ENCODE measurements at places on chromosomes 12 and 14.
A peak's percentile ranks its signal among the peaks of the same experiment; 100 is the strongest.

DNA sequence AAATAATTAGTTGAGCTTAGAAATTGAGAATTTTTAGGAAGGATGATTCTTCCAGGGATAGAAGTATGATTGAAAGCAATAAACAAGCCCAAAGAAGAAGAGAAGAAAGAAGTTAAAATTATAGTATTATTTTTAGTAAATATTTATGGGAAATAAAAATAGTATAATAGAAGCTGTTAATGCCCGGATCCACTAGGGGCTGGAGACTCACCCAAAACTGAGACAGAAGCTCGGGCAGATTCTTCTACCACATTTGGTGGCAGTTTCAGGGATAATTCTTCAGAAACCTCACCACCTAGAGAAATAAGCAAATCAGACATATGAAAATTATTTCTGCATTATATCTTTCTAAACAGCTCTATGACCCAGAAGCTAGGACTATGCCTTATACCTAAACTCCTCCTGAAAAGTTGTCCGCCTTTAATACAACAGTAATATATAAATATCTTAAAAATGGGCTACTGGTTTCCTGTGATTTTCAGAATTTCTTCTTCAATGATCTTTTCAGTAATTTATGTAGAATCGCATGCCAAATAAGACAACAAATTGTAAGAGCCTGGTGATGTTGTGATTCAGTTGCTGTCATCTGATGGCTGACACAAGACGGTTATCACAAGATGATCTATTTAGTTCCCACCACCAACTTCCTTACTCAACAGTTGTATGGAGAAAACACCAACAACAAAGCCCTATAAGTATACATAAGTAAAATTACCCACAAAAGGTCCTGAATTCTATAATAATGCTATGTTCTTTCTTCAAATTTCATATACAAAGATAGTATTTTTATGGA, 35.6 kb downstream of the A2M start:
- DNase-seq, result no peak

- no peak for DNase-seq
Observed at GRCh38 chr12:111242184-111242583, 126.7 kb downstream of the PHETA1 start.

DNA sequence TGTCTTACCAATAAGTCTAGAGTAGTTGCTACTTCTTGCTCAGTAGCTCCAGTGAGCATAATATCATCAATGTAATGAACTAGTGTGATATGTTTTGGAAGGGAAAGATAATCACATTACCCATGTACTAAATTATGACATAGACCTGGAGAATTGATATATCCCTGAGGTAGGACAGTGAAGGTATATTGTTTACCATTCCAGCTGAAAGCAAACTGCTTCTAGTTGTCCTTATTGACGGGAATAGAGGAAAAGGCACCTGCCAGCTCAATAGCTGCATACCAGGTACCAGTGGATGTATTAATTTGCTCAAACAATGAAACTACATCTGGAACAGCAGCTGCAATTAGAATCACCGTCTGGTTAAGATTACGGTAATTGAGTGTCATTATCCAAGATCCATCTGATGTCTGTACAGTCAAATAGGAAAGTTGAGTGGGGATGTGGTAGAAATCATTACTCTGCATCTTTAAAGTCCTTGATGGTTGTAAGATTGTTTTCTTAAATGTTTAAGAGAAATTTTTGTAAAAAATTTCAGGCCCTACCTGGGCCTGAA, 100.0 kb upstream of the ARHGAP5 start:
- DNase-seq, result no peak

GRCh38 chr14:33123281-33123680, 184.6 kb downstream of the NPAS3 start:
- no peak for DNase-seq

DNA sequence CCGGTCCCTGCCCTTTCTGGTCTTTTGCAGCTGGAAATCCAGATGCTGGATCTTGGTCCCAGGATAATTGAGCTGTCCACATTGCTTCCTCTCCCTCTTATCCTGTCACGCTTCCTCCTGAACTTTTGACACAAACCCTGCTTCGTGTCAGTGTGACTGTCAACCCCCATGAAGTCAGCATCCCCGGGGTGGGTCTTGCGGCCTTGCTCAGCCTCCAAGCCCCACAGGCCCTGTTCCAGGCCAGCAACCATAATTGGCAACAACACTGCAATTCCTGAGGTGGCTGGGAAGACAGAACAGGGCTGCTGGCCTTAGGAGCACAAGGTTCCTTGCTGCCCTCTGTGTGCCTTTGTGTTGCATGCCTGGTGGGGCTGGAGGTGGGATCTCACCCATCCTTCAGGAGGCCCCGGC, 74.9 kb downstream of the NTF3 start:
- no peak for DNase-seq

DNA sequence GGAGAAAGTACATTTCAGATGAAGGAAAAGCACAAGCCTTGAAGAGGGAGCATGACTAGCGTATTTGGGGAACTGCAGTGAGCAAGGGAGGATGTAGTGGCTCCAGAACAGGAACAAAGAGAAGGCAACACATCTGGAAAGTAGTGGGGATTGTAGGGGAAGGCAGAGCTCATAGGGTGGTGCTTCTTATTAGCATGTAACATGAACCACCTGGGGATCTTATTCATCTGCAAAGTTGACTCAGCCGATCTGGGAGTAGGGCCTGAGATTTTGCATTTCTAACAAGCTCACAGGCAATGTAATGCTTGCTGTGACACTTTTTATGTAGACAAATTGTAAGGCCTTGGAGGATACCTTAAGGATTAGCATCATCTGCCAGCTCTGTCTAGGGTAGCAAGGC, 447.3 kb downstream of the NELL2 start:
- DNase-seq, result no peak

DNA sequence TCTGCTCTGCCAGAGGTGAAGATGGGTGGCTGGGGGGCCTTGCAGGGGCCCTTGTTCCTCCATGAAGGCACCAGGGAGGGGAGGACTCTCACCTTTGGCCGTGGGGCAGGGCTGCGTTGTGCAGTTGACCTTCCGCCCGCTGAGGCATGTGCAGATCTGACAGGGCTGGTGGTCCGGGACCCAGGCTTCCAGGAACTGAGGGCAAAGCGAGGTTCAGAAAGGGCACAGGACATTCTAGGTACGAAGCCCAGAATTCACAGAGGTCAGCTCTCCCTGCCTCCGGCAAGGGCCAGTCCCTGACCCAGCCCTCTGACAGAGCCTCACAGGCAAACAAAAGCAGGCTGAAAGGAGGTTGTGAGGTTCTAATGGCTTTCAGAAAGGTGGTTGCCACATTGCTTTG, 40.4 kb upstream of the ANO2 start:
- DNase-seq, result no peak

- DNase-seq, result peak; percentile 71
Observed at GRCh38 chr12:19867970-19868369, 428.7 kb downstream of the AEBP2 start.

DNA sequence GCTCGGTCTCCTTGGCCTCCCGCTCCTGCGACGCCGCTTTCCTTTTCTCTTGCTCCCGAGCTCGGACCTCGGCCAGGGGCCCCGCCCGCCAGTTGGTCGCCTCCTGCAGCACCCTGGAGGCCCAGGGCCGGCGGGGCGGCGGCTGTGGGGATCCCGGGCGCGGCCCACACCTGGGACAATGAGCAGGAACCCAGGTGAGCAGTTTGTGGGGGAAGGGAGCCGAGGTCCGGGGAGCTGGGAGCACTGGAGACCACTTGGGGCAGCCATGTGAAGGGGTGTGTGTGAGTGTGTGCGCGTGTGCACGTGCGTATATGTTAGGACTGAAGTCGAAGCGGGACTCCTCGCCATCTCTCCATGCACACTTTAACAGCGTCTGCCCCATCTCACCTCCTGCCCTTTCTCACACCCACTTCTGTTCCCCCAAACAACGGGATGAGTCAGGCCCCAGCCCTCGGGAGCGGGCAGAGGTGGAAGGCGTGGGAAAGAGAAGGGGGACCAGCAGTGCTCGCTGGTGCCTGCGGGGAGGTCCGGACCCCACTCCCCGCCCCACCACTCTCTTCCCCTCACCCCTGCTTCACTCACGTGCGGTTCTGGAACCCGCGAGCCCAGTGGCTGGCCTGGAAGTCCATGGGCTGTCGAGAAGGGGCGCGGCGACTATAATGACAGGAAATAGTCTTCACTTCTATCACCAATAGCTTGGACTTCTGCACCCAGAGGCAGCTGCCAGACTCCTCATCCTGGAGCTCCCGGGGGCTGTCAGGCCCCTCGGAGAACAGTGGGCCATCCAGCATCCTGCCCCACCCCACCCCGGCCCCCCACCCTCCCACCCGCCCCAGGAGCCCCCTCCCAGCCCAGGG, 450 bp downstream of the DDN start:
- no peak for DNase-seq

DNA sequence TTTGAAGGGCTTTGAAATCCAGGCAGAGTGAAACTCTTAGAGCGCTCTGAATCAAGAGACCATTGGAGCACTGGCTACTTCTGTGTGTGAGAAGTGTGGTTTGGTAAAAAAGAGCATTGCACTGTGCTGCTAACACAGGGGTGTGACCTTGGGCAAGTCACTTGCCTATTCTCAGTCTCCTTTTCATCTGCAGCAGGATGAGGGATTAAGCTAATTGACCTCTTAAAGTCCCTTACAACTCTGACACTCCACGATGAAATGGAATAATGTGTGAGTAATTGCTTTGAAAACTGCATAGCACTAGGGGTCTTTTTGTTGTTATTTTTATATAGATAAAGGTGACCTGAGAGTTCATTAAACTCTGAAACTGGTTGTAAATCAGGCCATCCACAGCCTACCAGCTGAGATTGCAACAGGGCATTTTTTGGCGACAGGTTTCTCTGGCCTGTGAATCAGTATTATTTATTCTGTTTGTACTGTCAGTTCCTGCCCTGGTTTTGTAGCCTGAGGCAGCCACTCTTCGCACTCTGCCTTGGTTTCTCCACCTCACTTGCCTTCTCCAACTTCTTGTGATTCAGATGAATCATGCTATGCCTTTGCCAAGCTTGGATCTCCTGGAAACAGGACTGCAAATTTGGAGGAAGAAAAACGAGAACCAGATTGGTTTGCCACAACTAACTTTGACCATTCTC, 159.9 kb upstream of the PARP11 start:
- peak; percentile 39 for DNase-seq

- peak; percentile 8 for DNase-seq
Observed at GRCh38 chr12:63965936-63966605, 121.6 kb downstream of the SRGAP1 start.

- peak; percentile 38 for DNase-seq
Observed at GRCh38 chr14:55688566-55688965, 108.6 kb downstream of the KTN1 start.

GRCh38 chr12:67759829-67760228, 111.3 kb downstream of the DYRK2 start:
- DNase-seq, result no peak

DNA sequence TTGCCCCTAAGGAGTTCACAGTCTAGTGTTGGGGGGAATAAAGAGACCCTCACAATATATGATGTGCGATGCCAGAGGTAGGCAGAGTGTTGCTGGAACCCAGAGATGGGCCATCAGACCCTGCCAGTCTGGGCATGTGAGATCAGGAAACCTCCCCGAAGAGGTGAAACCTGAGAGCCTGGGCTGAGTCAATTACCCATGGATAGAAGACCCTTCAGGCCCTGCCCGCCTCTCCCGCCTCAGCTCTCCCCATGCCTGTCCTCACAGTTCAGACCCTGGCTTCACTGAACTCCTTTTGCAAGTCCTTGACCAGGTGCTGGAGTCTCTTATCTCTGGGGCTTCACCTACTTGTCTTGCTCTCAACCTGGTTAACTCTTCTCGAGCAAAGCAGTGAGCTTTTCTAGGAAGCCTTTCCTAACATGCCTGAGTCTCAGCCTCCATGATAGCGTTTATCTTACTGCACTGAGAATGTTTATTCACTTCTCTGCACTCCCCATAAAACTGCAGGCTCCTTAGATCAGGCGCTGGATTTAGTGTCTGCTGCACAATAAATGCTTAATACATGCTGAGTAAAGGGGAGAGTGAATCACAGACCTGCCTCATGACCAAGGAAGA, 19.6 kb downstream of the ALDH1L2 start:
- peak; percentile 24 for DNase-seq

DNA sequence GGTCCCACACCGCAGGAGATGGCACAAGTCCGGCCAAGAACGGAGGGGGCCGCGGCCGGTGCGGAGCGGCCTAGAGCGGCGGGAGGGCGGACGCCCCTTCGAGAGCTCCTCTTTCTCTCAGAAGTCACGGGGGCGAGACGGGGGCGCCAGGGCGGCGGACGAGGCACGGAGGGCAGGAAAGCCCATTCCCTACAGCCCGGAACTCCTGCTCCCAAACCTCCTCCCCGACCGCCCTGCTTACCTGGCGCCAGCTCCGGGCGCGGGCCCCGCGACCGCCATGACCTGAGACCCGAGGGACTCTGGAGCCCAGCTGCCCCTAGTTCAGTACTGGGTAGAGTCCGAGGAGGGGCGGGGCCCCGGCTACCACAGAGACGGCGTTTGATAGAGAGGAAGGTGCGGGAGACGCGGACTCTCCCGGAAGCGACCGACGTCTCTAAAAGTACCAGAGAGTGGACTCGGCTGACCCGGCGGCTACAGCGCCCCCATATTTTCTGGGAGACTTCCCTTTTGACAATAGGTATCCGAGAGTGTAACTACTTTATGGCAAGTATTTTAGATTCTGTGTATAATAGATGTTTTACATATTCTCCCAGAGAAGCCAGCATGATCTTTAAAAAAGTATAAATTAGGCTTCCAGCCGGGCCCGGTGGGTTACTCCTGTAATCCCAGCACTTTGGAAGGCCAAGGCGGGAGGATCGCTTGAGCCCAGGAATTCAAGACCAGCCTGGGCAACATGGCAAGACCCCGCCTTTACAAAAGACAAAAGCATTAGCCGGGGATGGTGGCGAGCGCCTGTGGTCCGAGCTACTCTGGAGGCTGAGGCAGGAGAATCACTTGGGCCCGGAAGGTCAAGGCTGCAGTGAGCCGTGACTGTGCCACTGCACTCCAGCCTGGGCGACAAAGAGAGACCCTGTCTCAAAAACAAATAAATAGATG, at the start of gene ABCD4:
TSS of gene ABCD4 (minus strand) at position 301 of the 936 bp plus-strand sequence. CDS start at position 279, 22 bp downstream.
- DNase-seq, result peak; percentile 90

DNA sequence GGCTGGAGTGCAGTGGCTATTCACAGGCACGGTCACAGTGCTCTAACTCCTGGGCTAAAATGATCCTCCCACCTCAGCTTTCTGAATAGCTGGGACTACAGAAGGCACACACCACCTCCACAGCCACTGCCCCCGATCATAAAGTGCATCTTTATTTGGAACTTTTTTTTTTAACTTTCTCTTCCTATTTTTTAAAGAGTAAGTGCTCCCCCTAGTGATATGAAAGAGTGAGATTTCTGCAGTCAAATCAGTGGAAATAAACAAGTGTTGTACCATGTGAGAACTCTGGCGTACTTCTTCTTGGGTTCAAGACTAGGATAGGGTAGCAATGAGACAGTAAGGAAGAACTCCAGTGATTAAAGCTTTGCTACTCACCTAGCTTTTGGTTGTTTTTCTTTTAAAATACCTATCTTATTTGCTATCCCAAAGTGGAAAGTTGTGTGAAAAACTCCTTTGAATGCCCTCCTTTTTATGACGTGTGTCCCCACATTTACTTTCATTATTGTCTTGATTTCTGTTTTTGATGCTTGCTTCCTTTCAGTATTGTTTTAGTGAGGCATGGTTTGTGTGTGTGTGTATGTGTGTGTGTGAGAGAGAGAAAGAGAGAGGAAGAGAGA, 6.6 kb downstream of the PPP4R4 start:
- peak; percentile 32 for DNase-seq

- DNase-seq, result no peak
Observed at GRCh38 chr12:42987216-42987650, 397.7 kb upstream of the PRICKLE1 start.

All from amniotic epithelial cell (primary cell).